KG1 (cell line): ENCODE measurements at places on chromosomes 1 and 21.

- DNase-seq = no peak
Observed at GRCh38 chr1:8016210-8016894, 9.8 kb downstream of the ERRFI1 start.

DNA sequence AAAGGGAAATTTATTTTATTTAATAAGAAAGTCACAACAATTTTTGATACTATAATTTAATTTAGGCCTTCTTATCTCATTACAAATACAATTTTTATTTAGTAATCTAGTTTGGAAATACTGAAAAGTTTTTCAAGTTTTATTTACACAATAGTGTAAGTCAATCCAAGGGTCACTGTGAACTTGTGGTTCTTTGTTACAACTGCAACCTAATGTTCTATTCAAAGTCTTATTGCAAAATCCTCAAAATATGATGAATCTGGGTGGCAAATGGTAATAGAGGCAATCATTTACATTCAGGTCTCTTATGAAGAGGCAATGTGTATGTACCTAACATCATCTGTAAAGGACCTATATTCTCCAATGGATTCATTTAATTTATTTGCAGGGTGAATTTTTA is 421.2 kb downstream of the DPYD start:
- no peak for DNase-seq

GRCh38 chr1:92989936-92990583 is 28.8 kb upstream of the DIPK1A start:
- no peak for DNase-seq

DNA sequence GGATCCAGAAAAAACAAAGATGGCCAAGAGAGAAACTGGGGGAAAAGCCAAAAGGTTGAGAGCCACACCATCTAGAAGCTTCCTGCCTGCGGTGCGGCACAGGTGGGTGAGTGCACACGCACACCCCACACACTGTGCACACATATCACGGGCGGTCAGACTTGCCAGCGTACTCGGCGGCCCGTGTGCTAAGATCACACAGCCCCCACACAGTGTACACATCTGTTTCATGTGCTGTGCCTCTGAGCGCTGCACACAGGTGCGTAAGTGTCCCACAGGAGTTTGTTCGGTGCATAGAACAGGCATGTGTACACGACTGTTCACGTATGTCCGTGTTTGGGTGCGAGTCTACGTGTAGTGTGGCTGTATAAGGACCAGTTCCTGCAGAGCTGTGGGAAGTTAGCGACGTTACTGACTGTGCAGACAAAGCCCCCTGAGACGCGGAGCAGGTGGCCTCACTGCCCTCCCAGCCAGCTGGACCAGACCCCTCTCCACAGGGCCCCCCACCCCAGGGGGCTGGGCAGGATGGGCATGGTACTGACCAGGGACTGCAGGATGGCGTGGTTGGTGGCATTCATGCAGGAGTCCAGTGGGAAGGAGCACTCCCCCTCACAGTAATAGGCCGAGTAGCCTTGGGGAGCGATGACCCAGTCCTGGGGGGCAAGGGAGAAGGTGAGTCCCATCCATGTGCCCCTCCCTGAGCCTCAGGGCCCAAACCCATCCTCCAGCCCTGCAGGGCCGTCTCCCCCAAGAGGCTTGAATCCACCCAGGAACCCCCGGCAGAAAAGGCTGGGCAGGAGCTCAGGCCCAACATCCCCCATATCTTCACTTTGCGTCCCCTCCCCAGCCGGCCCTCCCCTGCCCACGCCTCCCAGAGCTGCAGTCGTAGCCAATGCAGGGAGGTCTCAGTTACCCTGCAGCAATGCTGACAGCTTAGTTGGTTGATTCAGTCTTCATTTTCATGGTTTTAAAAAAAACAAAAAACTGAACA is 8.3 kb downstream of the OXCT2 start:
- no peak for DNase-seq

- DNase-seq = no peak
Observed at GRCh38 chr1:36168514-36168913, 12.6 kb downstream of the MAP7D1 start.

GRCh38 chr1:2962946-2963345 is 58.3 kb upstream of the ACTRT2 start:
- no peak for DNase-seq

GRCh38 chr21:45366931-45367401 is 38.0 kb upstream of the COL18A1 start:
- no peak for DNase-seq

DNA sequence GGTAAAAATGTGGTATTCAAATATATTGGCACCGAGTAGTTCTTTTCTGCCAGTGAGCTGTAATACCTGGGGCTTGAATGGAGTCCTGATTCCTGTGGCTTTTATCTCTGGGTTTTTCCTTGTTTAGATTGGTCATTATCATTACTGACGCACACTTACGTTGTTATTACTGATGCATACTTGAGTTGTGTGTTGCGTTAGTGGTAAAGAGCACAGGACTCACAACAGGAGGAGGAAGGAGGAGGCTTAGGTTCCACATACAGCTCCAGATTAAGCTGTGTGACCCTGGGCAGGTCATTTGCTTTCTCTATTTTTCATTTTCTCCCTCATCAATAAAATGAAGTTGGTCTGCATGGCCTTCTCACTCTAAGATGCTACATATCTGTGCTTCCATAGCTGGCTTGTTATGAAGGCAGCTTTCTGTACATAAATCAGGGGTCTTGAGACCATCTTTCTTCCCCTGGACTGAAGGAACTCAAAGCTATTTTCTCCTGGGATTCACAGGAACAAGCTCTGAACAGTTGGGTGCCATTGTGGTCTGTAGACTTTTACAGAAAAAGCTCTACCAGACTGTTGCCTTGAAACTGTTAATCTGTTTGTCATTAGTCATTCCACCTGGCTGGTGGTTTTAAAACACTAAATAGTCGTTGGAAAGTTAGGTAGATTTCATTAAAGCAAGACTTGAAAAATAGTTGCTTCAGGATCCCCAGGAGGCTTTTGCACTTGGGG is 5.6 kb downstream of the ARID1A start:
- DNase-seq = no peak

DNA sequence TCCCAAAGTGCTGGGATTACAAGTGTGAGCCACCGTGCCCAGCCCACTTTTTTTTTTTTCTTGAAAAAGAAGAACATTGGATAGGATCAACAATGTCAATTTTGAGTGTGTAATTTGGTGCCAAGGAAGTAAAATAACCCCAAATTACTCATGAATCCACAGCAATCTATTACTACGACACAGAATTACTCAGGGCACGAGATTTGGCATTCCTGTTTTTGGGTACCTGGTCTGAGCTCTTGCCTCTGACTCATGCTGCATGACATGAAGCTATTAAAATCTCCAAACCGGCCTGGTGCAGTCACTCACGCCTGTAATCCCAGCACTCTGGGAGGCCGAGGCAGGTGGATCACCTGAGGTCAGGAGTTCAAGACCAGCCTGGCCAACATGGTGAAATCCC is 10.4 kb downstream of the RNF19B start:
- no peak for DNase-seq

DNA sequence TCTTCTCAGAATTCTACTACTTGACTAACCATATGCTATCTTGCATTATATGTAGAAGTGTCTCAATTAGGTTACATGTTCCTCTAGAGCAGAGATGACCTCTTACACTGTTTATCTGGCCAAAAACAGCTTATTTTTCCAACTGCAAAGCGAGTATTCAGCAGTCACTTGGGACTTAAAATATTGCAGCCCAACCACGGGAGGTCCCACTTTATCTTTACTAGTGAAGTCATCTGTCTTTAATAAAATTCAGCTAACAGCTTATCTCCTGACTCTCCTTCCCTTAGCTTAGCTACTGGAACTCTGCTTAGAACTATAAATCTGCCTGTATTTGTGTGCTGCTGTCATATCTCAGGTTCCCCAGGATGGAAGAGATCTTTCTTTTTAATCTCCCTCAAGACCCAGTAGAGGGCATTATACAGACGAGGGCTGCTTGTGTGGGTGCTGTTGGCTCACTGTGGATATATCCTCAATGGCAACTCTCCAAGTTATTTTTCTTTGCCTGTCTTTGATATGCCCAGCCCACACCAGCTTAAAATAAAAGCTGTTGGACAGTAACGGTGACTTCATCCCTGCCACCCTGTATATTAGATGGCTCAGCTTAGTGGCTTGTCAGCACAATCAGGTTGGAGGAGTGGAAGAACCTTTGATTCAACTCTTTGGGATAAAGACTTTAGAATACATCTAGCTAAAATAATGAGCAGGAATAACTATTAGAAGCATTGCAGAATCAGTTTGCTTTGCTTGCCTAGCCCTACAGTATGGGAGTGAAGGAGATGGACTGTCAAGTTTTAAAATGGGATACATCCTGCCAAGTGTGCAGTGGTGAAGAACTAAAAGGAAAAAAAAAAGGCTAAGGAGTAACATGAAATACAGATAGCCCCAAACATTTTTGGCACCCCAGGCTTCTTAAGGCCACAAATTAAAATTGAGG is 9.6 kb downstream of the ENSA start:
- DNase-seq = no peak

DNA sequence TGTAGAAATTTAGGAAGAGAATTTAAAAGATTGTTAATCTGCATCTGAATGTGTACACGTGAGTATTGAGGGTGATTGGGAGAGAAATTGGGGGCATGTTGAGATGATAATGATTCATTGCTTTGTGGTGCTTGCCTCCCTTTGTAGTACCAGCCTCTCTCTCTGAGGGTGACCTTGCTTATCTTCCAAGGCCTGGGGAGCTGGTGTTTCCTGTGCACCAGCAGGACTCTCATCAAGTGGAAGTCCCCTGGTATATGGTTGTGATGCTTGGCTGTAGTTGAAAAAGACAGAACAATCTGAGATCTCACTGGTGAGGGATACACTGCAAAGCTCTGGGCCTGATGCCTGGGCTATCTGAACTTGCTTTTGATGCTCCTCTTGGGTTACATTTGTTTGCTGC is 4.0 kb downstream of the TCHHL1 start:
- DNase-seq = no peak

GRCh38 chr1:203207751-203208150 is 21.2 kb upstream of the CHI3L1 start:
- DNase-seq = no peak

GRCh38 chr1:89633800-89634625 is 1.1 kb downstream of the LRRC8C start:
- DNase-seq = no peak

DNA sequence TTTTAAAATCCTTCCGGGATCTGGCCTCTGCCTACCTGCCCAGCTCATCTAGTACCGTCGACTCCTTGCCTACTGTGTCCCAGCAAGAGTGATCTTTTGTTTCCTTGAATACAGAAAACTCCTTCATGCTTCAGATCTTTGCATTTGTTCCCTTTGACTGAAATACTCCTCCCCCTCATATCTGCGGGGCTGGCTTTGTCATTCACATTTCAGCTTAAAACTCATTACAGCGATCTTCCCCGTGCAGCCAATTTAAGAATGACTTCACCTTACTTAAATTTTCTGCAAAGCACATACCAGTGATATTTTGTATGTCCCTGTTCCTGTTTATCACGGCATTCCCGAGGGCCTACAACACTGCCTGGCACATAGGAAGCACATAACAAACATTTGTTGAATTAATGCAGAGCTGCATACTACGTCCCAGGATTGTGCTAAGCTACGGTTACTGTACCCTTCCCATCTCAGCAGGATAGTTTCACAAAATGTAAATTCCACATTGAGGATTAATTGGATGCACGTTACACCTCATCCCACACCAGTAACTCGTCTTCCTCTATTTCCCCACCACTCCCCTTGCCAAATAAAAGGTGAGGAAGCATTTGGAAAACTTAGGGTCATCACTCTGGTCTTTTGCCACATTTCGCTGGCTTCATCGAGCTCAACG is 837 bp upstream of the DESI2 start:
- no peak for DNase-seq

- no peak for DNase-seq
Observed at GRCh38 chr1:167198518-167199133, 22.1 kb upstream of the POU2F1 start.

- no peak for DNase-seq
Observed at GRCh38 chr1:175269151-175269550, 76.6 kb upstream of the KIAA0040 start.

- DNase-seq = no peak
Observed at GRCh38 chr1:245856944-245857531, 650.0 kb downstream of the SMYD3 start.

- no peak for DNase-seq
Observed at GRCh38 chr1:198373376-198373775, 167.1 kb downstream of the ATP6V1G3 start.

GRCh38 chr1:208919371-208919770 is 664.1 kb upstream of the CAMK1G start:
- no peak for DNase-seq

GRCh38 chr1:46820560-46821060 is 21.8 kb downstream of the CYP4B1 start:
- no peak for DNase-seq

- DNase-seq = no peak
Observed at GRCh38 chr1:7808253-7808844, 24.3 kb downstream of the PER3 start.

DNA sequence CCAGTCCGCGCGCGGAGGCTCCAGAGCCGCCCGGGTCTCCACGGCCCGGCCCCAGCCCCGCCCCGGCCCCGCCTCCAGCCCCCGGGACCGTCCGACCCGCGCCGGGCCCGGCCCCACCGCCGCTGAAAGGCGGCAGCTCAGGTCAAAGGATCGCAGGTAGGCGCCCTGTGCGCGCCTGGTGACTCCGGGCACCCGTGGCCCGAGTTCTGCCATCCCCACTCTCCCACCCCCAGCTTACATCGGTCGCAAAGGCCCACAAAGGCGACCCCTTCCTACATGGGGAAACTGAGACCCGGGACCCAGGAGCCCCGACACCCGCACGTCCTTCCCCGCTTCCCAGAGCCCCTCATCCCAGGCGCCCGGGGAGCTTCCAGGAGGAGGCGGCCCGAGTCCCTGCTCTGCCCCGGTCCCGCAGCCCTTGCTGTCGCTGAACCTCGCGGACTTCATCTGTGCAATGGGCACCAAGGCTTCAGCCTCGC is at the start of gene TMEM200B:
TMEM200B (minus strand) TSS at position 17 of the 479 bp plus-strand sequence. CDS start 2,075 bp downstream, outside the sequence.
- DNase-seq = no peak

DNA sequence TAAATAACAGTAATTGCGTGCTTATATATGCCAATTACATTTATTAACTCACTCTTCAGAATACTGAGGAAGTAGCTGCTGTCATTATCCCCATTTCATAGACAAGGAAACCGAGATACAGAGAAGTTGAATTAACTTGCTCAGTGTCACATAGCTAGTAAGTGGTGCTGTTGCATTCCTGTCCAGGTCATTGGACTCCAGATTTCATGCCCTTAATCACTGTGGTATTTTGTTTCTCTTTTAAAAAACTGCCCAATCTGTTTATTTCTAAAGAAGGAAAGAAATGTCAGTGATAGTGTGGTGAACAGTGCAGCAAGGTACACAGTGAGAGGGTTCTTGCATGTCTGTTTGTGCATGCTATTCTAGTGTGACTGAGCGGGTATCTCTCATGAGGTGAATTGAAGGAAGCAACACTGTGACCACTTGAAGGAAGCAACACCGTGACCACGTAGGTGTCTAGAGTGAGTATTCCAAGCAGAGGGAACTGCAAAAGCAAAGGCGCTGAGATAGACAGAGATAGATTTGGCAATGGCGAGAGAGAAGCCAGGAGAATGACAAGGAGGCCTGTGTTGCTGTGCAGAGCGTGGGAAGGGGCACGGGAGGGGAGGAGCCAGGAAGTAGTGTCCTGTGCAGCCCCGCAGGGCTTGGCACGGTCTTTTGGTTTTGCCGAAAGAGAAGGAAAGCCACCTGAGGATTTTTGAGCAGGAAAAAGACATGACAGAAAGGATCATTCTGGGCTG is 95.9 kb downstream of the CAMTA1 start:
- DNase-seq = no peak
